ENCODE measurements at places on chromosomes 1 and 21.
A peak's percentile ranks its signal among the peaks of the same experiment; 100 is the strongest.

GRCh38 chr1:237396426-237396825, 354.4 kb downstream of the RYR2 start:
- DNase-seq, result no peak

GRCh38 chr1:229410692-229411433, 23.0 kb downstream of the ACTA1 start:
- DNase-seq, result peak; percentile 20

GRCh38 chr21:46482225-46482845, 23.6 kb downstream of the DIP2A start:
- no peak for DNase-seq

GRCh38 chr1:56411484-56412180, 167.7 kb downstream of the PLPP3 start:
- peak; percentile 38 for DNase-seq

- DNase-seq, result peak; percentile 33
Observed at GRCh38 chr1:204791453-204792353, 79.0 kb upstream of the NFASC start.

DNA sequence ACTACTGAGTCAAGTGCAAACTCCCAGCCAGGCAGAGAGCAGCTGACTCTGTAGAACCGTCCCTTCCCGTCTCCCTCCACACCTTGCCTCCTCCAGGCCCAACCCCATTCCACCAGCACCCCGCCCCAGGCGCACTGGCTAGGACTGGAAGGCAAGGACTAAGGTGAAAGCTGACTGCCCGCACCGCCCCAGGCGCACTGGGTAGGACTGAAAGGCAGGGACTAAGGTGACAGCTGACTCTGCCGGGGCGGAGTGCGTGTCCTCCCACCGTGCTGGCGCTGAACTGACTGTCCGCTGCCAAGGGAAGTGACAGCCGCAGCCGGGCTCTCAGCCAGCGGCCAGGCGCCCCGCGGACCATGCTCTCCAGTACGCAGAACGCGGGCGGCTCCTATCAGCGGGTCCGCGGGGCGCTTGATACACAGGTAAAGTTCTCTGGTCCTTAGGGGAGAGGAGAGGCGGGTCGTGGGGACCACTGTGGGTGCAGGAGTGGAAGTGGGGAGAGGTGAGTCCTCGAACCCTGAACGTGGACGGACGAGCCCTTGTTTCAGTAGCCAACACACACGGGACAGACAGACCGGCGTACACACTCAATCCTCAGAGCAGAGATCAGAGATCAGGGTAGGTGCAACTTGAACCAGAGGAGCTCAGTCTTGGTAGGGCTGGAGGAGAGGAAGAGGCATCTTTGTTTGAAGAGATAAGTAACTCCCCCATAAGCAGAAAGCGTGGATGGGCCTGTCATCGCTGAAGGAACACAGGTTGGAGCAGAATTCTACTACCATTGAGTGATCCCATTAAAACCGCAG, 58.0 kb downstream of the RBM11 start:
- DNase-seq, result peak; percentile 9

DNA sequence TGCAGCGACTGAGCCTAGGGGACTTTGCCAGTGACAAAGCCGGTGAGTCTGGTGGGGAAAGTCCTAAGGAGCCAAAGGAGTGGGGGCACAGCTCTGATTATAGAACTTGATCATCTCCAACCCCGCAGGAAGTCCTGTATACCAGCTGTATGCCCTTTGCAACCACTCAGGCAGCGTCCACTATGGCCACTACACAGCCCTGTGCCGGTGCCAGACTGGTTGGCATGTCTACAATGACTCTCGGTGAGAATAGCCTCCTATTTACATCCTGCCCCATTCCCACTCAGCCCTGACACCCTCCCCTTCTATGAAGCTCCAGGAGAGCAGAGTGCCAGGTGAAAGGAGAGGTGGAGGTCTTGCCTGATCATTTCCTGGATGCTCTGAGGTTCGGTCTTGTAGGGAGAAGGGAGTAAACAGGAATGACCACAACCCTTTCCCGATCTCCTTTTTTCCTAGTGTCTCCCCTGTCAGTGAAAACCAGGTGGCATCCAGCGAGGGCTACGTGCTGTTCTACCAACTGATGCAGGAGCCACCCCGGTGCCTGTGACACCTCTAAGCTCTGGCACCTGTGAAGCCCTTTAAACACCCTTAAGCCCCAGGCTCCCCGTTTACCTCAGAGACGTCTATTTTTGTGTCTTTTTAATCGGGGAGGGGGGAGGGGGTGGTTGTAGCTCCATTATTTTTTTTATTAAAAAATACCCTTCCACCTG, 1.2 kb upstream of the PPOX start:
- no peak for DNase-seq

GRCh38 chr1:115237023-115237422, 101.0 kb downstream of the NGF start:
- no peak for DNase-seq

DNA sequence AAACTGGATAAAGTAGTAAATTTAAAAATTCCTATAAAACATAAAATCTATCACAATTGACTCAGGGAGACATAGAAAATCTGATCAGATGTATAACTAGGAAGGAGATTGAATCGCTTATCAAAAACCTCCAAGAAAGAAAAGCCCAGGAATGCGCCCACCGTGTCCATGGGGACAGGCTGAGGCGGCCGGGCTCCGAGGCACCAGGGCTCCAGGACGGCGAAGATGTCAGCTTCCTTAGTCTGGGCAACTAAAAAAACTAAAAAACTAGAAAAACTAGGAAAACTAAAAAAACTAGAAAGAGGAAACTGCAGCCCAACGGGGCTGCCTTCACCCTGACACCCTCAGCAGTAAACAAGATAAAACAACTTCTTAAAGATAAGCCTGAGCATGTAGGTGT, 229.0 kb upstream of the RAB4A start:
- no peak for DNase-seq

- no peak for DNase-seq
Observed at GRCh38 chr1:116325922-116326321, 47.1 kb upstream of the ATP1A1 start.

- no peak for DNase-seq
Observed at GRCh38 chr1:37438037-37438868, 36.1 kb upstream of the ZC3H12A start.

DNA sequence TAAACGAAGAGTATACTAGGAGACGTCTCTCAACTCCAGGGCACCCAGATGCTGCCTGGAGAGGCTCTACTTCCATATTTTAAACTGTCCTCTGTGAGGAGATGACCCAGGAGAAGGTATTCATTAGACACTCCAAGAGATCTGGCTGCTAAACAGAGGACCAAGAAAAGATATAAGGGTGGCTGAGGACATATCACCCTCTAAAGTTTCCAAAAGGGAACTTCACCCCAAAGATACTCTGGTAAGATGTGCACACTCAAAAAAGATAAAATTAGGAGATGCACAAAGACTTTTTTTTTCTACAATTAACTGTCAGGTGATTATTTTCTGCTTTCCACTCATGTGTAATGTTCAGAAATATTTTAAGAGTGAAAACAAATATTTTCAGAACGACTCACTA, 1.4 kb downstream of the ZNF670 start:
- no peak for DNase-seq

GRCh38 chr1:203442821-203443220, 32.8 kb upstream of the PRELP start:
- DNase-seq, result no peak

- DNase-seq, result no peak
Observed at GRCh38 chr1:178581351-178582303, 68.7 kb downstream of the TEX35 start.

- no peak for DNase-seq
Observed at GRCh38 chr1:210618369-210618768, 289.7 kb downstream of the HHAT start.

DNA sequence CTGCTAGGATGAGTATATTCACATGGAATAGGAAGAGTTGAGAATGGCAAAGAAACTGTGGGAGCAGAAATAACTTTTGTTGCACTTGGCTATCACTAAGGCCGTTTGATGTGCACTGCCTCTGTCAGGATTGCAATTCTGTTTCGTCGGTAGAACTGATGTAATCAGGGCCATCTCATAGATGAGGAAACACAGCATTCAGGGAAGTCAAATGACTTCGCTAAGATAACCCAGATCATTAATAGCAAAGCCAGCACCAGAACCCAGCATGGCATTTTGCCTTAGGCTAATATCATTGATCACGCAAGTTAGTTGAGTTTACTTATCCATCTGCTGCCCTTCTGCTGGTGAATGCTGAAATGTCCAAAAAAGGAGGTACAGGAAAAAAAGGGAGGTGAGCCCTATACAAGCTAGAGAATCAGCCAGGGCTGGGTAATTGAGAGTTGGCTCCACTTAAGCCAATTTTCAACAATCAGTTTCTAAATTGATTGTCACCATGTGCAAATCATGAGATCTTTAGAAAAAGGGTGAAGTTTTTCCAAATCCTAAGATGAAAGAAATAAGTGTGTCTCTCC, 7.6 kb downstream of the RASSF5 start:
- no peak for DNase-seq

GRCh38 chr21:34819357-34819999, 150.7 kb downstream of the CLIC6 start:
- no peak for DNase-seq

DNA sequence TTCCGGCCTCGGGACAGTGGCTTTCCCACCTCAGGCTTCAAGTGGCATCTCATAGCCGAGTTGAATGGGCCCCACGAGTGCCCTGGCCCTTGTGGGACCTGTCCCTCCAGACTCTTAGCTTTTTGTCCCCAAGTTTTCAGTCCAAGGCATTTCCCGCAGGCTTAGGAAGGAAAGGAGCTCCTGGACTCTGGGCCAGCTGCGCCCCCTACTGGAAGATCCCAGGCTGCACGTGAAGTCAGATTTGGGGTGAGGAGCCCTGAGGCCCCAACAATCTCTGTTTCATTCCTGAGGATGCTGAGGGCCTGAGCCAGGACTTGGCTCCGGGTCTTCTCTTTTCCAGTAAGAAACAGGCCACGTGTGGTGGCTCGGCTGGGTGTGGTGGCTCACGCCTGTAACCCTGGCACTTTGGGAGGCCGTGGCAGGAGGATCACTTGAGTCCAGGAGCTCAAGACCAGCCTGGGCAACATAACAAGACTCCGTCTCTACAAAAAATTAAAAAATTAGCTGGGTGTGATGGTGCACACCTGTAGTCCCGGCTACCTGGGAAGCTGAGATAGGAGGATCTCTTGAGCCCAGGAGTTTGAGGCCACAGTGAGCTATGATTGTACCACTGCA, 67.4 kb downstream of the ARHGEF10L start:
- DNase-seq, result peak; percentile 67

GRCh38 chr1:178724728-178725465, at the start of gene RALGPS2:
RALGPS2 (plus strand) TSS chr1:178725244; CDS start chr1:178776765, 51,521 bp downstream.
- DNase-seq, result peak; percentile 58

DNA sequence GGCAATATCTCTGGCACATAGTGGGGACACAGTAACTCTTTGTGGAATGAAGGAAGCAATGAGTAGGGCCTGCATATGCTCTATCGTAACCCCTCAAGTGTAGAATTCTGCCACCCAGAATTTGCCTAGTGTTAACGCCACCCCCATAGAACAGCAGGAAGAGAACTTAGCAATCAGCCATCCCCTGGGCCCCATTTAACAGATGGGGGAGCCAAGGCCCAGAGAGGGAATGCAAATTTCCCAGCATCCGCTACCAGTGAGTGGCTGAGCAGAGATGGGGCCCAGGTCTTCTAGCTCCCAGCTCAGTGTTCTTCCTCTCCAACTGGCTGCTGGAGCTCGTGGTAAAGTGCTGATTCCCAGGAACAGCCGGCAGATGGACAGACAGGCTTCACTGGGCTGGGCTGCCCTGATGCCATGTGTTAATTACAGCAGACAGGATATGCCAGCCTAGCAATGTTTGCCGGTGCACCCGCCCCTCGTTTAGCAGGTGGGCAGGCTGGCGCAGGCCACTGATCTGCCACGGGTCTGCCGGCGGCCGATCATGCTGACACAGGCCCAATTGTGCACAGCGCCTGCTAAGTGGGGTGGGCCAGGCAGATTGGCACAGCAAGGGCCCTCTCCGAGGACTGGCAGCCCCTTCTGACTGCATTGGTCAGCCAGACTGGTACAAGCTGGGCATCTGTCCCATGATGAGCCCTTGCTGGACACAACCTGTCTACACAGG, 171.9 kb downstream of the IGSF21 start:
- no peak for DNase-seq

DNA sequence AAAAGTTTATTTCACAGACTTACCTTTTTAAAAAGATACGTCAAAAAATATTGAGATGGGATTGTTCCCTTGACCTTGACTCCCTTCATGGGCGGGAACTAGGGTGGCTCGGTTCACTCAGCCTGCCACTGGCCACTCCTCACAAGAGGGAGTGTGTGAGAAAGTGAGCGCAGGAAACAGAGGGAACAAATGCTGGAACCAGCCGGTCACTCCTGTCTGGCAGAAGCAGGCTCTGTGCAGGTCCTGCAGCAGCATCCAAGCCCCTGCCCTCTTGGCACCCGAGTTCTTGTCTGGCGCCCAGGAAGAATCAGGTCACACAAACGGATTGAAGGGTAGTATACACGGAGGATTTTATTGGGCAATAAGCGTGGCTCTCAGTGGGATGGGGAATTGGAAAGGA, 58.9 kb downstream of the ZNF648 start:
- DNase-seq, result no peak

DNA sequence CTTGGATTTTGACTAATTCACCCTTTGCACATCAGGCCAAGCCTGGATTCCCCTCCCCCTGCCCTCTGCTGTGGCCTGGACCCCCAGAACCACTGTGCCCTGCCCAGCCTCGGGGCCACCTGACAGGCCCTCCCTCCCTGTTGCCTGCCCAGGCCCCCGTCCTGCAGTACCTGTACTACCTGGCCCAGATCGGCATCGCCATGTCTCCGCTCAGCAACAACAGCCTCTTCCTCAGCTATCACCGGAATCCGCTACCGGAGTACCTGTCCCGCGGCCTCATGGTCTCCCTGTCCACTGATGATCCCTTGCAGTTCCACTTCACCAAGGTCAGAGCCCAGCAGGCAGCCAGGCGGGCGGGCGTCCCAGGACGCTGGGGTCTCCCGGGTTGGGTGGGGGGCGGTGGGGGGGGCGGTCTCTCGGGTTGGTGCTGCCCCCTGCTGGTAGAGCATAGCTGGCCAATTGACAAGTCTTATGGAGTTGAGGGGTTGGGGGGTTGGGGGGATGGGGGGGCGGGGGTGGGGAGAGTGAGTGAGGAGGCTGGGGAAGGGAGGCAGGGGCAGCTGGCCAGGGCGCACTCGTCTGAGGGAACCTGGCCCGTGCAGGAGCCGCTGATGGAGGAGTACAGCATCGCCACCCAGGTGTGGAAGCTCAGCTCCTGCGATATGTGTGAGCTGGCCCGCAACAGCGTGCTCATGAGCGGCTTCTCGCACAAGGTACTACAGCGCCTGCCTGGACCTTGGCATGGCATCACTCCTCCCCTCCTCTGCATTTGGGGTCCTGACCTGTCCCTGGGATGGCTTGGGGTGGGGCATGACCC, 10.7 kb downstream of the AMPD2 start:
- DNase-seq, result no peak

- no peak for DNase-seq
Observed at GRCh38 chr1:223724376-223724775, 12.0 kb downstream of the CAPN2 start.

Measured in globus pallidus (tissue), 1 donor.